ENCODE measurements at places on chromosomes 2 and 18.
A peak's percentile ranks its signal among the peaks of the same experiment; 100 is the strongest.

- no peak for DNase-seq
These were observed 58.6 kb downstream of the RELCH start for GRCh38 chr18:62245699-62246098.

DNA sequence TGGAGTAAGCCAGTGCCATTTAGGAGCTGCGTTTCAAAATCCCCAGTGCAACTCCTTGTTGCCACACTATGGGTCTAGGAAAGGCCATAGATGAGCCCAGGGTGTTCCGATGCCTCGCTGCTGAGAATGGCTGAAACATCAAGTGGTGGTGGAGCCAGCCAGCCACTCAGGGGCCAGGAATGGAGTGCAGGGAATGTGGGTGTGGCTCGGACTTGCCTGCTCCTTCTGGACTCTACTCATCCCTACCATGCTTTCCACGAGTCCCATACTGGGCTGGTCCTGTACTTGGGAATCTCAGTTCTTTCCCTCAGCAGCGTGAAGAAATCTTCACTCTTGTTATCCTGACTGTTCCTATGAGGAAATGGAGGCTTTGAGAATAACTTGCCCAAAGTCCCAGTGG lies 143.5 kb downstream of the INSIG2 start:
- no peak for DNase-seq

- DNase-seq = no peak
These were observed 22.2 kb upstream of the SOS1 start for GRCh38 chr2:39142904-39143605.

DNA sequence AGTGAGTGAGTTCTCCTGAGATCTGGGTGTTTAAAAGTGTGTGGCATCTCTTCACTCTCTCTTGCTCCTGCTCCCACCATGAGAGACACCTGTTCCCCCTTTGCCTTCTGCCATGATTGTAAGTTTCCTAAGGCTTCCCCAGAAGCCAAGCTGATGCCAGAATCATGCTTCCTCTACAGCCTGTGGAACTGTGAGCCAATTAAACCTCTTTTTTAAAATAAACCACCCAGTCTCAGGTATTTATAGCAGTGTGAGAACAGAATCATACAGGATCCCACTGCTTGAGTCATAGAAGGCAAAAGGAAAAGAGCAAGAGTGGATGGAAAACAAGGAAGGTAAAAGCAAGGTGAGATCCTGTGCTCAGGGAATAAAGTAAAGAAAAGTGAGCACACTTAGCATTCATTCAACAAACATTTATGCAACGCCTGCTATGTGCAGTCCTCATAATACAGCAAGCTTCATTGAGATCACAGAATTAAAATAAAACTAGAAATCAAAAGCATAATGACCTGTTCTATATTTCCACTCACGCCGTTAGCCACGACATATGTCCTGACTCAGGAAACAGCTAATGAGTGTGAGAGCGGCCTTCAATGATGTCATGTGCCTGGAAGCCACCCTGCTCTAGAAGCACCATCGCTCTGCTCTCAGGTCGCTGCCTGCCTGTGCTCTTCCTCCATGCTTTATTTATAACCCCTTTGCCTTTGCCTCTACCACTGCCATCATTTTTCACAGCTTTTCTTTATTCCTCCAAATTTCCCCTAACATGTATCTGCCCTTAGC lies 11.3 kb upstream of the COPS8 start:
- no peak for DNase-seq

DNA sequence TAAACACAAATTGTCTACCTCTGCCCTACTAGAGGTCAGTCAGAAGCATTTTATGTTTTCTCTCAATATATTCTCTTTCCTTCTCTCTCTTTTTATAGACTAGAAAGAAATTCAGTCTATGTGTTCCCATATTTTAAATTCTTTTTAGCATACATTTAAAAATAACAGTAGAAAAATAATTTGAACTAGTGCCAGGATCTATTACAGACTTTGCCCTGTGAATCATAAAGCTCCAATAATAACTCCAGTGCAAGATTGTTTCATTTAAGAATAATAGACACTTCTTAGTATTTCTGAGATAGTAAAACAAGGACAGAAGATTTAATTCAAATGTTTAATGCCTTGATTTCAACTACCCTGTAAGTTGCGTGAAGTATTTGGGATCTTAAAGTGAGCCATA lies 60.1 kb downstream of the ITGB6 start:
- DNase-seq = no peak

- no peak for DNase-seq
These were observed 447.6 kb upstream of the ID2 start for GRCh38 chr2:8234253-8234652.

DNA sequence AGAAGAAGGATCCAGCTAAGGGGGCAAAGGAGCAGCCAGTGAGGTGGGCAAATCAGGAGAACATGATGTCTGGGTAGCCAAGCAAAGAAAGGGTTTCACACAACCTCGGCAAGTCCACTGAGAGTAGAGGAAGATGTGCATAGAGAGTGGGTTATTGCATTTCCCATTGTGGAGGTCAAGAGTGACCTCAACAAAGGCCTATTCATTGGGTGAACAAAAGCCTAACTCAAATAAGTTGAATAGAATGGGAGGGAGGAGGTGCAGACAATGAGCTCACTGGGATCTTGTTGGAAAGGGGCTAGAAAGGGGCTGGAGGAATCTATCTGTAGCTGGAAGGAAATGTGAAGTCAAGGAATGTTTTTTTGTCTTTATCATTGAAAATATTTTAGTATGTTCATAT lies 14.0 kb upstream of the PDCL3 start:
- DNase-seq = peak; percentile 11

DNA sequence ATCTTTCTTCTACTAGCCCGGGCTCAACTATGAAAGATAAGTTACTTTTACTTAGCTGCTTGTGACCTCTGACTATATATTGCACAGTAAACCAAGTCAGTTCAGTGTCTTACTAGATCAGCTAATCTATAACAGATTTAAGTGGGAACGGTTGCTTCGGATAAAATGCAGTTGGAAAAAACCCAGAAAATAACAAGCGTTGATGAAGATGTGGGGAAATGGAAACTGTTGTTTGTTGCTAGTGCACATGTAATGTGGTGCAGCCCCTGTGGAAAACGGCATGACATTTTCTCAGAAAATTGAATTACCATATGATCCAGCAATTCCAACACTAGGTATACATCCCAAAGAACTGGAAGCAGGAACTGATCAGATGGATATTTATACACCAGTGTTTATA lies 248.5 kb downstream of the PRKCE start:
- no peak for DNase-seq

- no peak for DNase-seq
These were observed 31.8 kb downstream of the NYAP2 start for GRCh38 chr2:225431105-225431863.

DNA sequence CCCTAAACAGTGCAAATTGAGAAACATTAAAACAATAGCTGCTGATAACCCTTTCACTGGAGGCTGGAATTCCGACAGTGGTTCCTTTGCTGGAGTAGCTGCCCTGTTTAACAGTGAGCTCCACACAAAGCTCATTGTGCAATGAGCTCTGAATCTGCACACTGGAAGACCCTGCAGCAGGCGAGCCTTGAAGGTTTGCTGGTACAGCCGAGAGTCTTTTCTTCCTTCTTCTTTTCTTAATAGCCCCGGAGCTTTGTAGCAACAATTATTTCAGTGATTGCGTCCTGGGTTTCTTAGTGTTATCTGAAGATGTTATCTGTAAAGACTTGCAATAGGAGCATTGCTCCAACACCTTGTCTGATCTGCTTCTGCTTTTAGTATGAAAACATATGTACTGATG lies 50.8 kb upstream of the CXCR4 start:
- no peak for DNase-seq

DNA sequence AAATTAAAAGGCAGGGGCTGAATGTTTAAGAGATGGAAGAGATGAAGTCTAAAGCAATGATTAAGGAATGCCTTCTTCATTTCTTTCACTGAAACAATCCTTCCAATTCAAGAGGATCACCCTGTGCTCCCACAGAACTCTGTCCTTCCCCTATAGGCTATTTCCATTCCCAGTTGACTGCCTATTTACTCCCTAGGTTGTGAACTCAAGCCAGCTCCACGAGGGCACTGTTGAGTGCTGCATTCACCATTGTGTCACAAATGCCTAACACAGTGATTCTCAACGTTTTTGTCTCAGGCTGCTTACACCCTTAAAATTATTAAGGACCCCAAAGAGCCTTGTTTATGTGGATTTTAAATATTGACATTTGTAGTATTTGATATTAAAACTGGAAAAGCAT lies 112.4 kb downstream of the AOX1 start:
- no peak for DNase-seq

GRCh38 chr2:122100346-122100745 lies 344.9 kb downstream of the TSN start:
- DNase-seq = no peak

DNA sequence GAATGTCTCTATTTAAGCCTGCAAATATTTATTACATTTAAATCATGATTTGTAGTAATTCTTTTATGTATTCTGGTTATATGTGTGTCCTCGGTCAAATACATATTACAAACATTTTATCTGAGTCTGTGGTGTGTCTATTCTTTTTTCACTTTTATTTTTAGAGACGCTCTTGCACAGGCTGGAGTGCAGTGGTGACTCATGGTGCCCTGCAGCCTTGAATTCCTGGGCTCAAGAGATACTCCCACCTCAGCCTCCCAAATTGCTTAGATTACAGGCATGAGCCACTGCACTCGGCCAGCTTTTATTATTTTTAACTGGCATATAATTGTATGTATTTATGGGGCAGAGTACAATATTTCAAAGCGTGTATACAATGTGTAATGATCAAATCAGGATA lies 47.5 kb downstream of the ARID5A start:
- DNase-seq = no peak

DNA sequence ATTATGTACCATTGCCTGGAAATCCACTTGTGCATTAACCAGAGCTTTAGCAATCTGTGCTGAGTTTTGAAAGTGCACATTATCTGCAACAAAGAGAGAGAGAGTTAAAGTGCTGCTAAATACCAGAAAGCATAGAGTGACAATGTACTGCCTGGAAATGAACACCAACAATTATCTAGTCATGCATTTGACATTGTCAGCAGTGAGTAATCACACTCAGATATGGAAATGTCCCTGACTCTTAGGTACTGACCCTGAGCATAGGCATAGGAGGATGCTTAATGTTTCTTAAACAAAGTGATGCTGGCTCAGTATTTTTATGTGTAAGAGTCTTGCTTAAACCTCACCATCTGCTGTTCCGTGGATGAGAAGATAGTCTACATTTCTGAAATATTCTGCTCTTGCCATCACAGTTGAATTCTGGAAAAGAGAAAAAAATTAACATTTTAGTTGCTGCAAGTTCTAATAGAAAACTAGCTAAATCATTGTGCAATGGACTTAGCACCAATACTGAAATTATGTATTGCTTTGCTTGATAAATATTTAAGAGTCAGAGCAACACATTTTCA lies 20.8 kb upstream of the GCG start:
- DNase-seq = no peak

- no peak for DNase-seq
These were observed 234.2 kb downstream of the TCF4 start for GRCh38 chr18:55353806-55354205.

DNA sequence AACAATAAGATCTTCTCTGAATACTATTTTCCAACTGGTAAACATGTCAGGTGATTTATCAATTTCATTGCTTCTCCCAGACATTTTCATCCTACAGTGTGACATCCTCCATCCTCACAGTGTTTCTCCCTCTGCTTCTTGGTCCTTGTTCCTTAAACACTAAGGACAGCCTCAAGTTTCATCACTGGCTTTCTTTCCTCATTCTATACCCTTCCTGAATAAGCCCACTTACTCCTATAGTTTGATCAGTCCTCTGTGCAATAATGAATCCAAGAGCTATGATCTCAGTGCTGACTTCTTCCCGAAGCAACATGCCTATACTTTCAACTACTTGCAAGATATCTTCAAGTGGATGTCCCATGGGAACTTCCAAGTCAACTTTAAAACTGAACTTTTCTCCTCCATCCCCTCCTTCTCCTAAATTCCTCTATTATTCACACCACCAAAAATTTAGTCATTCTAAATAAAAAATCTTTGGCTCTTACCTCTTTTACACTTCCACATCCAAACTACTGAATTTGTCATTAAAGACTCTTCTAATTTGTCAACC lies 87.6 kb downstream of the FAM228A start:
- DNase-seq = no peak

DNA sequence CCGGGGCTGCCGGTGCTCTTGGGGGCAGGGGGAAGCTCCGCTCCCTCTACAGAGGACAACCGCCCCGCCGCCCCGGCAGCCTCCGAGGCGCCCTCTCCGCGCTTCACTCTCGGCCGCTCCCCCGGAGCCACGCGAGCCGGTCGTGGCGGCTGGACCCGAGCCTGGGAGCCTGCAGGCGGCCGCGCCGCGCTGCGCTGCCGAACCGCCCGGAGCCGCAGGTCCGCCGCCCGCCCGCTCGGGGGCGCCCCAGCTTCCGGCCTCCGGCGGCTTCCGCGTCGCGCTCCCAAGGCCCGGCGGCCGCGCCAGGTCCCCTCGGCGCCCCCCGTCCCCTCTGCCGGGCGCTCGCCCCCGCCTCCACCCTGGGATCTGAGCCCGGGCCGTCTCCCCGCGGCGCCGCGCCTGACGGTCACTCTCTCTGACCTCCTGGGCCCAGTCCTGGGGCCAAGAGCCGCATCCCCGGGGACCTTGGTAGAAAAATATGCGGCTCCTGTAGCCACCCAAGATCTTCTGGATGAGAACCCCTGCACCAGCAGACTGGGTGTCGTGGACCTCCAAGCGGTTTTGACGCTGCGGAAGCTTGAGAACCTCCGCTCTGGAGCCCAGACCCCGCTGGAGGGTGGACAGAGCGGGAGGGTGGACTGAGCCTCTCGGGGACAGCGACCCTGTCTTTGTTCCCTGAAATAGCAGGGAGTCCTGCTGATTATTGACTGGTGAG lies 44.3 kb downstream of the SERTAD2 start:
- DNase-seq = no peak

DNA sequence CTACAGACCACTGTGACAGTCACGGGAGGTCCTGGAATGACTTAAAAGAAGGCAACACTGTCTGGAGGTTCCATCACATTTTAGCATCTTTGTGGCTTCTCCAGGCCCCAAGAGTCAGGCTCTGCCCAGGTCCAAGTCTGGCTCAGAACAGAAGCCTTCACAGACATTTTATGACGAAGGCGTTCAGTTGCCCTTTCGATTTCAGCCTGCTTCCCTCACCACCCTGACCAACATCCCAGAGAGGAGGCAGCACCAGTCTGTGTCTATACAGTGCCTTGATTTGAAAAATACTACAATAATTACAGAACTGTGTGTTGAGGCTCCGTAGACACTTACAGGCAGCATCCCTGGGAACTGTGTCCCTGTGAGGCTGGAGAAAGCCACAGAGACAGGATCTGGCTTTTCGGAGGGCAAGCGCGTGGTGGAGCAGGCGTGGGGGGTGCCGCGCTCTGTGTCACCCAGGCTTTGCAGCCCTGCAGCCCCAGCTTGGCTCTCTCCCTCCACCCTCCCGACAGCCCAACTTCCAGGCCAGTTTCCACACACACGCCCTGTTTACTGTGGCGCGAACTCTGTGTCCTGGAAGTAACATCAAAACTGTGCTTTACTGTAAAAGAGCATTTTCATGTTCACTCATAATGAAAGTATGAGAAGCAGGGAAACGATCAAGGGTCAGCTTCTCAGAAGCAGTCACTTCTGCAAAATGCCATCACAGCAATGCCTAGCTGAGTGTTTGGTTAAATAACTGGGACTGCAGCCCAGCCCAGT lies 153.5 kb upstream of the ALKAL2 start:
- no peak for DNase-seq

- DNase-seq = no peak
These were observed 135.8 kb downstream of the COPS8 start for GRCh38 chr2:237221443-237221842.

- no peak for DNase-seq
These were observed 5.4 kb downstream of the IMMT start for GRCh38 chr2:86189782-86190416.
